ENCODE measurements at places on chromosomes 12 and 14.

DNA sequence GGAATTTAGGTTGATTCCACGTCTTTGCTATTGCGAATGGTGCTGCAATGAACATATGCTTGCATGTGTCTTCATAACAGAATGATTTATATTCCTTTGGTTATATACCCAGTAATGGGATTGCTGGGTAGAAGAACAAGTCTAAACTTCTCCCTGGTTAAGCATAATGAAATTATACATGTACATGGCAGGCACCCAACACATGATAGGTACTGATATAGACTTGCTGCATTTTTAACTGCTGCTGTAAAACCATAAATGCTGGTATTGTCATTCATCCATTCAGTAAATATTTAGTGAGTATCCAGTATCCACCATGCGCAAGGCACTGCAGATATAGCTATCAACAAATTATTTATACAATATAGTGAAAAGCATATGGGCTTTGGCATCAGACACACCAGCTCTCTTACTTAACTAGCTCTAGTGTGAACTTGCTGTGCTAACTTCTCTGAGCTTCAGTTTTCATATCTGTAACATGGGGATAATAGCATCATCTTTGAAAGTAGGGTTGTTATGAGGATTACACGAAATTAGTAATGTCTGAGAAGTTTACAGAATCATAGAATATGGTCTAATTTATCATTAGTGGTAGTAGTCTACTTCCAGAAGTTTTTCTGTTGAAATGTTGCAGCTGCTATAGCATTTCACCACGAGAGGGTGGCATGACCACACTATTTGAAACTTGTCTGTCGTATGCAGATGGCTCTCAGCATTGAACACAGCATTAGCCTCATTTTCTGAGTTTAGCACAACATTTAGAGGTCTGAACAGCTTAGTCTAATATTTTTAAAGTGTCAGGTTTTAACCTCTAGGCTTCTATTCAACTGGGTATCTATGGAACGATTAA, 32.0 kb upstream of the SEL1L start:
- DNase-seq, result no peak

GRCh38 chr14:61475316-61475715, 153.9 kb downstream of the PRKCH start:
- no peak for DNase-seq

- DNase-seq, result no peak
These were observed 454.1 kb upstream of the DCN start for GRCh38 chr12:91636721-91637120.

- no peak for DNase-seq
These were observed 113.3 kb downstream of the PTPRO start for GRCh38 chr12:15435597-15435996.

DNA sequence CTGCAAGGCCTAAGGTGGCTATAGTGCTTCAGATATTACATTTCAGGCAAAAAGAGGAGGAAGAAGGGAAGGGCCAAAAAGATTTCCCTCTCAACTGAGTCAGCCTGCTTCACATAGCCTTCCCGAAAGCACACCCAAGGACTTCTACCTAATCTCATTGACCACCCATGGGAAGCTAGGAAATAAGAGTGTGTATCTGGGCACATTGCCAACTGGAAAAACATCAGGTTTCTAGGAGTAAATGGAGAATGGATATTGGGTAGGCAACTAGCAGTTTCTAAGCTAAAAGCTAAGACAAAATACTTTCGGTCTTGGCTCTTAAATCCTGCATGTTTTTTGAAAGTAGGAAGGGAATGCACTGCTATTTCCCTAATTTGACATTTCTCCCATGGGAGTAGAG, 221.7 kb upstream of the GRIP1 start:
- DNase-seq, result no peak

DNA sequence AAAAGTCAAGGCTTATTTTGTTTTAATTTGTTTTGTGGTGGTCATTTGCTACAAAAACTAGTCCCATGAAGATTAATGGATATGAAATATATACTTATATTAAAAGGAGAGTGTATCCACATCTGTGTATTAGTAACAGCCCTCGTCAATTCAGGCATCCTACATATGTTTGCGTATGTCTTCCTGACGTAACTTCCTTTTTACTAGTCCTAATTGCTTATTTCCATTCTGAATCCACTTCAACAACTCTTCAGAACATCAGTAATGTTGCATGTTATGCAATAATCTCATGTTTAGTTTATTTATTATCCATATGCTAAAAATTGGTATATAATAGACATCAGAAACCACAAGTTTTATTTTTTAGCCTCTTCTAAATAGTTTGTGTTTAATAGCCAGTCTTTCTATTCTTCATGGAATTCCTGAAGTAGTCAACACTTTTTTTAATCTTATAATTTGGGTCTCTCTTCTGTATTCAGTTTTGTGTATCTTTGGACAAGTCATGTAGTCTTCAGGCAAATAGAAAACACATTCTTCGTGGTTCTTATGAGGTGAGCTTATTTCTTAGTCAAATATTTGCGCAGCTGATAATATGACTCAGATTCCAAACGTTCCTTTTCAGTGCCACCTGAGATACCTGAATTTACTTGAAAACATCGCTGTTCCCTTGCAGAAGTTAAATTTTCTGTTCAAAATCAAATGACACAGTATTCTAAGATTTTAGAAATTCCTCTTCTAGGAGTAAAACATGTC, 268.6 kb downstream of the CCDC59 start:
- DNase-seq, result no peak

DNA sequence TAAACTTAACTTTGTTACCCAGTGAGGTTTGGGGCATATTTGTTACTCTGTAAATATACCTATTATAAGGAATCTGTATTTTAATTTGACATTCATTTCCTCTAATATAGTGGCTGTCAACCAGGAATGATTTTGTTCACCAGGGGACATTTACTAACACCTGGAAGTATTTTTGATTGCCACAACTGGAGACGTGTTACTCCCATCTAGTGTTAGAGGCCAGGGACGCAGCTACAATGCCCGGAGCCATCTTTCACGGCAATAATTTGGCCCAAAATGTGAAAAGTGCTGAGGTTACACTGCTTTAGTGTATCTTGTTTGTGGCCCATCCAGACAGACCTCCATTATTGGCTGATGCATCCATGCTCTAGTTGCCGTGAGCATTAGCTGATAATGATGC, 881.3 kb upstream of the ATXN7L3B start:
- no peak for DNase-seq

- DNase-seq, result no peak
These were observed 141.1 kb downstream of the ALG10 start for GRCh38 chr12:34163443-34163842.

GRCh38 chr12:51841727-51842126, 6.8 kb downstream of the FIGNL2 start:
- no peak for DNase-seq

DNA sequence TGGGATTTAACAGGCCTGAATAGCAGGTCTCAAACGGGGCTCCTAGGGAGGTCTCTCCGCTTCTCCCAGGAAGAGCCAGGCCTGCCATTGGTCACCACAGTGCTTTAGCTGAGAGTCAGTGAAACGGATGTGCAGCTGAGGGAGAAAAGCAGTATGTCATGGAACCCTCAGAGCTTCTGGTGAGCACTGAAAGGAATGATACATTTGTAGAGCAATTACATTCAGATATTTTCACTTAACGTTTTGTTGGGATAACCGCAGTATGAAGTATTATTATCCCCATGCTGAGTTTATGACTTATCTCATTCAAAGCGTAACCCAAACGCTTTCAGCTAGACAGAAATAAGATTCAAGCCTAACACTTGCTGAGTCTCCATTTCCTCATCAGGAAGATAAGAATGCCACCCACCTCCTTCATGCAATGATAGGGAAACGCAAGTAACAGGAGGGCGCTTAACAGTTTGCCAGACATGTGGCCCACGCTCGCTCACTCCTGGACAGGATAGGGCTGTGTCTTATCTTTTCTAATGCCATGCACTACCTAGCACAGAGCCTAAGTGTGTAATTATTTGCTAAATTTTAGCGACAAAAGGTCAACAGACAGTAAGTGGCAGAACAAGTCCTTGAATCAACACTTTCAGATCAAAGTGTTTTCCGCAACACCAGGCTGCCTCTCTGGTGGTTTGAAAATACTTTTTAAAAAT, 28.2 kb downstream of the DAD1 start:
- DNase-seq, result no peak

- DNase-seq, result no peak
These were observed 38.1 kb downstream of the DBX2 start for GRCh38 chr12:45012749-45013148.

- DNase-seq, result no peak
These were observed 173.5 kb downstream of the SLC41A2 start for GRCh38 chr12:104784592-104784991.

DNA sequence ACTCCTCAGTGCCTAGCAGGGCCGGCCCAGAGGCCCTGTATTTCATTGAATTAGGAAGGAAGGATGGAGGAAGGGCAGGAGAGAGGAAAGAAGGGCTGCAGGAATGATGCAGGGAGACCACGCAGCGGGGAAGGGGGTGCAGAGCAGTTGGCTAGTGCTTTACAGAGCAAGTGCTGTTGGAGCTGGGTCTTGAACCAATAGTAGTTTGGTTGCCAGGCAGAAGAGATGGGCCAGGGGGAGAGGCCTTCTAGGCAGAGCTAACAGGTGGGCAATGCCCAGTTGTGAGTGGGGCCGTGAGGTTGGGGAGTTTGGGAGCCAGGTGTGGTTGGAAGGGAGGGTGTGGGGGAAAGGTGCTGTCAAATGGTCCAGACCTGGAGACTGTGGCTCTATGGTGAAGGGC, 39.1 kb upstream of the SRSF5 start:
- no peak for DNase-seq

- DNase-seq, result no peak
These were observed 648.2 kb upstream of the STXBP6 start for GRCh38 chr14:25698111-25698510.

GRCh38 chr12:12230275-12230674, 36.6 kb downstream of the LRP6 start:
- no peak for DNase-seq

DNA sequence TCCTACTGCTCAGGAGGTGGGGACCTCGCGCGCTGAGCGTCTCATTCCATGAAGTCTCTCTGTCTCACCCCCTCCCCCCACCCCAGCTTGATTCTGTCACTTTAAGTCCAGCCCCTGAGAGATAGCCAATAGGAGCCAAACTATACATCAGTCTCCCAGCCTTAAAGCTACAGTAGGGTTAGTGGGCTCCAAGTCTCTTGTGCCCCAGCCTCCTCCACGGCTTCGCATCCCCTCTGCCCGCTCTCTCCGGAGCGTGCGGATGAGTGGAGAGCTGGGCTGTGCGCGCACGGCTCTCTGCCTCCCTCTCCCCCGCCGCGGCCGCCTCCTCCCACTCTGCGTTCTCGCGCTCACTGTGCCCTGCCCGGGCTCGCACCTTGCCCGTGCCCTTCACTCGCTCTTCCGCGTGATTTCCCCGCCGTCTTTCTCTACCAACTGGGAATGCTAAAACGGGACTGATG, at the start of gene ESRRB:
TSS of gene ESRRB (plus strand) at position 191 of the 458 bp plus-strand sequence. CDS start at position 456, 265 bp downstream.
- DNase-seq, result no peak

- peak; percentile 25 for DNase-seq
These were observed 51.3 kb downstream of the IFNG-AS1 start for GRCh38 chr12:68040450-68041075.

GRCh38 chr12:19749906-19750574, 310.7 kb downstream of the AEBP2 start:
- no peak for DNase-seq

DNA sequence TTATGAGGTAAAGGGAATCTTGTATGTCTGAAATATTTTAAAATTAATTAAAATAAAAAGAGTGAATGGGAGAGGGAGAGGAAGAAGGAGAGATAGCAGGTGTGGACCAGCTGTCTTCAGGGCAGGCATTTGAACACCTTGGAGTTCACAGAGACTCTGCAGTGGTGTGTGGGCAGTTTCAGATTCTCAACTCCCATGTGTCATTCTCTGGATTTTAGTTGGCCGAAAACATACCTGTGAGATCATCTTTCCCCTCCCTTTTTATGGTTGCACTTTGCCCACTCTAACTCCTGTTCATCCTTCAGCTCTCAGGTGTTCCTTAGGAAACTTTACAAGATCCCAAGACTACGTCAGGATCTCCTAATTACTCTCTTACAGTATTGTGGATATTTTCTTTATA, 108.1 kb downstream of the ERC1 start:
- DNase-seq, result no peak

DNA sequence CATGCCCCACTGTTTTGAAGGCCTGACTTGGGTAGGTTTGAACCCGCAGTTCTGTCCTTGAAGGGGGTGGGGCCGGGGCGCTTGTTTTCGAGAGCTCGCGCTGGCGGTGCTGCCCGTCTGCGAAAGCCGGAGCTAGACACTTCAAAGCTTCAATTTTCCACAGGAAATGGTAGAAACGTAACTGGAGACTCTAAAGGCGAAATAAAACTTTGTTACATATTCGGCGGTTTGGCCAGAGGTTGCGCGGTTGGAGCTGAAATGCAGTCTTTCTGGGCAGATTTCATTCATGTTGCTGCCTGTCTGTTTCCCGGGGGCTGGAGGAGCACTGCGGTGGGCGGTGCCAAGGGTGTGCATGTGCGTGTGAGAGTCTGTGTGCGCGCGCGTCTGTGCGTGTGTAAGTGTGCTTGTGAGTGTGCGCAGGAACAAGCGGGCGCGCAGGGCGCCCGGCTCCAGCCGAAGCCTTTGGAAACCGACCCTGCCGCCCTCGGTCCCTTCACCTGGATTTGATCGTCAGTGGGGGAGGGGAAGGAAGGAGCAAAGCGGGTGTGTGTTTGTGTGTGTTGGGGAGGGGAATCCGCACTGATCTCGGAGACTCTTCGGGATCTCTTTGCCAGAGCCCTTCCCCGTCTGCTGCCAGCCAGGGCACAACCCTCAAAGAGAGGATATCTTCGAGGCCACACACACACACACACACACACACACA, 227.7 kb upstream of the CRY1 start:
- DNase-seq, result peak; percentile 74

DNA sequence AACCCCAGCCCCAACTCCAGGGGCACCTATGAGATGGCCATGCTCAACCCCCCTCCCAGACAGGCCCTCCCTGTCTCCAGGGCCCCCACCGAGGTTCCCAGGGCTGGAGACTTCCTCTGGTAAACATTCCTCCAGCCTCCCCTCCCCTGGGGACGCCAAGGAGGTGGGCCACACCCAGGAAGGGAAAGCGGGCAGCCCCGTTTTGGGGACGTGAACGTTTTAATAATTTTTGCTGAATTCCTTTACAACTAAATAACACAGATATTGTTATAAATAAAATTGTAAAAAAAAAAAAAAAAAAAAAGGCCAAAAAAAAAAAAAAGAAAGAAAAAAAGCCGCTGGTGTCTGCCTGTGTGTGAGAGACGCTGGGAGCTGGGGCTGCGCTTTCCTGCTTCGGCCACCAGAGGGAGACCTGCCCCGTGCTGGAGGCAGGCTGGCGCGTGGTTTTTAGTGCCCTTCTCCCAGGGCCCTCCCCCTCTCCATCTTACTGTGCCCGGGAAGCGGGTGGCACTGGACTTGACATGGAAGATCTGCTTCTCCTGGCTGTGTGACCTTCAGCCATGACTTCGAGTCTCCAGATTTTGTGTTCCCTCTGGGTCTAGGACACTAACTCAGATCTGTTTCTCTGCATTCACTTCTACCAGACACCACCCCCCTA, 3.4 kb upstream of the NXPH4 start:
- peak; percentile 76 for DNase-seq

Data from activated naive CD4-positive, alpha-beta T cell (primary cell).